ENCODE measurements at places on chromosomes 2 and 18.

- DNase-seq: no peak
Observed at GRCh38 chr18:79314838-79315388, 80.8 kb upstream of the NFATC1 start.

GRCh38 chr18:34691614-34692013 is 18.5 kb upstream of the DTNA start:
- DNase-seq: no peak

GRCh38 chr2:107001964-107002696 is 116.2 kb upstream of the ST6GAL2 start:
- no peak for DNase-seq

- DNase-seq: no peak
Observed at GRCh38 chr2:71929482-71929772, 218.2 kb downstream of the CYP26B1 start.

- DNase-seq: no peak
Observed at GRCh38 chr18:49279487-49279886, 181.0 kb downstream of the DYM start.

DNA sequence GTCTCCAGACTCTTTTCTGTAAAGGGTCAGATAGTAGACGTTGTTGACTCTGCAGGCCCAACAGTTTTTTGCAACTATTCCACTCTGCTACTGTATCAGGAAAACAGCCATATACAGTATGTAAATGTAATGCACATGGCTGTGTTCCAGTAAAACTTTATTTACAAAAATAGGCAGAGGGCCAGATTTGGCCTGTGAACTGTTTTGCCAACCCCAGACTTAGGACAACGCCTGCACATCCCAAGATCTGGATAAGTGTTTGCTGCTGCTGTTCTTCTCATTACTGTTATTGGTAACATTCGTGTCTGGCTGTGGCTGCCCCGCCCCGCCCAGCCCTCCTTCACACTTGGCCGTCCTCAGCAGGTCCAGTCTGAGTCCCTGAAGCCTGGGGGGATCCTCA is 94.6 kb upstream of the MCFD2 start:
- DNase-seq: no peak

DNA sequence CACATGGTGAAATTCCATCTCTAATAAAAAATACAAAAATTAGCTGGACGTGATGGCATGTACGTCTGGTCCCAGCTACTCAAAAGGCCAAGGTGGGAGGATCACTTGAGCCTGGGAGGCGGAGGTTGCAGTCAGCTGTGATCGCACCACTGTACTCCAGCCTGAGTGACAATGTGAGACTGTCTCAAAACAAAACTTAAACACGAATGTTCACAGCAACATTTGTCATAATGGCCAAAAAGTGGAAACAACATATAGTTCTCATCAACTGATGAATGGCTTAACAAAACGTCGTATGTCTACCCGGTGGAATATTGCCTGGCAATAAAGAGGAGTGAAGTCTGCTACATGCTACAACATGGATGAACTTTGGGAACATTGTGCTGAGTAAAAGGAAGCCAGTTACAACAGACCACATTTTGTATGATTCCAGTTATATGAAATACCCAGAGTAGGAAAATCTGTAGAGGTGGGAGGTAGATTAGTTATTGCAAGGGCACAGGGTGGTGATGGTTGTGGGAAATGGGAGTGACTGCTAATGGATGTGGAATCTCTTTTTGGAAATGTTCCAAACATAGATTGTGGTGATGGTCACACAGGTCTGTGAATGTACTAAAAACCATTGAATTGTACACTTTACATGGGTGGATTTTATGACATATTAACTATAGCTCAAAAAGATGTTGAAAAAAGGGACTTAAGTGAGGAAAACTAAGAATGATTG is 478.2 kb downstream of the PTPRM start:
- DNase-seq: no peak

DNA sequence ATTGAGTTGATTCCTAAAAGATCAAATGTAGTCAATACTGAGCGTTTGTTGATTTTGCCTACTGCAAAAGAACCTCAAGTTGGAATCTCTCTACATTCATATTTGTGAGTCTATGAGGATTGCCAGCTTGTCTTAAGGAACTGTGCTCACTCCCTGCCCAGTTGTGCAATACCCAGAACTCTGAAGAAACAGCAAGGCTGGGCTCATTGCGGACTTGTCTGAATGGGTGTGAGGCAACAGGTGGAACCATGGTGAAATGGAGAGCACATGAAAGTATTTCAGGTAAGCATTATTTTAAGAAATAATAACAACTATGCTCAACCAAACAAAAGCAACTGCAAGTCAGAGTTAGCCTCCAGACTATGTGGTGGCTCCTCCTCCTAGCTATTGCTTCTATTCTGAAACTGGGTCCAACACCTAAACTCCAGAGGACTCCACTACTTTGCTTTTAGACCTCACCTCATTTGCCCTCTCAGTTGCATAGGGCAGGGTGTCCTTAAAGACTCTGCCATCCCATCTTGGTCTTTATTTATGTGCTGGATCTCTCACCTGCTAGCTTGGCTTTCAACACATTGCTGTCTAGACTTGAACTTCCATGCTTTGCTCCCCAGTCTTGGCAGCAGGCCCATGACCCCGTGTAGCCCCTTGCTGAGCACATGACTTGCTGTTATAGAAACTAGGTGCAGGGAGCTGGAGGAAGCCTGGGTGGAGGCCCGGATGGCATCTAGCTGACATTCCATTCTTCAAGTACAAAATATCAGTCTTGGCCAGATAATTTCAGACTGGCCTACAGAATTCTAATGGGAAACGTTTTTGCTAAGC is 94.8 kb upstream of the ARL5A start:
- DNase-seq: peak; percentile 85

DNA sequence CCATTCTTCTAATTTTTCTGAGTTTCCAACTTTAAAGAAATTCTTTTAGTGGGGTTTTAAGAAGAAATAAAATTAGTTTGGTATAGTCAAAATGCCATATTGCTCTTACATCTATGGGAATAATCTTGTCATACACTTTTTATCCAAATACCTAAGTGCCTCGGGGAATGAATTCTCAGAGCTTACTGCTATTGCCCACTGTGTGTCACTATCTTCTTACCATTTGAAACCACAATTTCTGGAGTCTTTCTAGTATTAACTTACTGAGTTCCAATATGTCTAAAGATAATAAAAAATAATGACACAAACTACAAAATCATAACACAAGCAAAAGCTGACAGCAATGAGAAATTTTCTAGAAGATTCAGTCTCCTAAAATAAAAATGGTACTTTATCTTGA is 23.7 kb upstream of the DNAH6 start:
- no peak for DNase-seq

- peak; percentile 78 for DNase-seq
Observed at GRCh38 chr2:73970850-73971471, 13.7 kb upstream of the TET3 start.

DNA sequence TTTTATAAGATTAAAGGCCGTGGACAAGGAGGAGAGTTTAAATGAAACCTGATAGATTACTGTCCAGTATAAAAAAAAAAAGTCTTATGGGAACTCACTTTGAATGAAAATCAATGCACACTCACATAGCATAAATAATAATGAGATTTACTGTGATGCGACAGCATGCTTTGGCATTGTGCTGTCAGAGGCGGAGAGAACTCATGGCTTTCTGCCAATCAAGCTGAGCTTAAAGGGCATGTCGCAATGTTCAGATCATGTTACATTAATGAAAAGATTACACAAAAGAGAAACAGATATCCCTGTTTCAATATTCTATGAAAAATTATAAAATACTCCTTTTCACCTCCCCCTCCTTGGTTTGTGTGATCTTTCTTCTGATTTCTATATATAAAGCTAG is 310.8 kb downstream of the ERBB4 start:
- peak; percentile 59 for DNase-seq

DNA sequence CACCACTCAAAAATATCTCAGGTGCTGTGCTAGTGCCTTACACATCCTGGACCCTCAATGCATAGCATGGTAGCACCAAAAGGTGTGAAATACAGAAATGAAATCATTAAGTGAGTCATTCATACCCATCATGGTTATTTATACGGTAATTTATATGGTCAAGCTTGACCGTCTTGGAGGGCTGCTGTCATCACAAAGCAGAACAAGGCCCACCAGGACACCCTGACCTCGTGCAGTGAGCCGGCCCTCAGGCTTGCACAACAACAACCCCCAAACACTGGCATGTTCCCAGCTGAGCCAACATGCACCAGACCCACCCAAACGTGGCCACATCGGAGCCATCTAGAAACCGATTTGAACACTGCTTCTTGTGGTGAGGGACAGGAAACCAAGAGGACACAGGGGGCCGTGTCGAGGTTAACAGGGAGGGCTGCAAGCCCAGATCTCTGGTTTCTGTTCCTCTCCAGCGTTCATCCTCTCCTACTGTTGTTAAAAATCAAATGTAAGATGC is 378.5 kb upstream of the ID2 start:
- DNase-seq: peak; percentile 70

- DNase-seq: no peak
Observed at GRCh38 chr2:226702376-226702775, 97.2 kb downstream of the IRS1 start.

GRCh38 chr18:34631093-34631966 is 78.8 kb upstream of the DTNA start:
- DNase-seq: no peak

DNA sequence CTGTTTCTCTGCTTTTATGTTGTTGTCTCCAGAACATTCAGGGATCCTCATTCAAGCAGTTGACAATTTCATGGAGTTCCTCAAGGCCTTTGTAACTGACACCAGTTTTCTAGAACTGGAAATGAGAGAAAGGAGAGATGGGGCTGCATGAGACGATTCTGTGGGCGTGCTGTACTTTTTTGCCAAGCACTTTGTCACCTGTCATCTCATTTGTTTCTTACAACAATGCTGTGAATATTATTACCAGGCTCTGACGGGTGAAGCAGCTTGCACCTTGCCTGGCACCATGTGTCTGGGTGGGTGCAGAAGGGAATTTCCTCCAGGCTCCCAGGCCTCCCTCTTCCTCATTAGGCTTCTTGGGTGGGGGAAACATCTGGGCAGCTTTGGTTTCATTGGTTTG is 22.2 kb upstream of the ATOH8 start:
- DNase-seq: no peak

GRCh38 chr2:31660165-31660564 is 79.4 kb upstream of the SRD5A2 start:
- no peak for DNase-seq

GRCh38 chr2:219082332-219082958 is 21.7 kb upstream of the IHH start:
- DNase-seq: peak; percentile 12

- no peak for DNase-seq
Observed at GRCh38 chr2:137387044-137387443, 577.2 kb upstream of the HNMT start.

GRCh38 chr2:196504788-196505187 is 134.7 kb upstream of the CCDC150 start:
- no peak for DNase-seq

DNA sequence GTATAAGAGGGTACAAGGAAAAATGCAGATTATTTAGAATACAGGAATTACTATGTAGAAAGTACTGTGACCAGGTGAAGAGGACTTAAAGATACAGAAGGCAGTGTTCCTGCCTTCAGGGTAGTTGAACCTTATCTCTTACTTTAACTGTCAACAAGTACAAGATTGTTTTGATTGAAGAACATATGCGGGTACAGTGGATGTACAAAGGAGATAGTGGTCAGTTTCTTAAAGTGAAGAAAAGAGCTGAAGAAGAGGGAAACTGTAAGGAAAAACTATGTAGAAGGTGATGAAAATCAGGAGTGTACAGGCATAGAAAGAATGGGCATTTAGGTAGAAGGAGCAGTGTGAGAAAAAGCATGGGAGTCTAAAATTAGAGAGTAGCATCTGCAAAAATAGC is 2.2 kb downstream of the RALBP1 start:
- no peak for DNase-seq

- DNase-seq: no peak
Observed at GRCh38 chr2:160751021-160751420, 257.4 kb upstream of the RBMS1 start.

GRCh38 chr2:154291927-154292326 is 406.6 kb upstream of the KCNJ3 start:
- DNase-seq: no peak

- DNase-seq: no peak
Observed at GRCh38 chr2:129984426-129984825, 5.0 kb downstream of the RAB6C start.

GRCh38 chr2:235827585-235827992 is 333.7 kb downstream of the AGAP1 start:
- DNase-seq: no peak

DNA sequence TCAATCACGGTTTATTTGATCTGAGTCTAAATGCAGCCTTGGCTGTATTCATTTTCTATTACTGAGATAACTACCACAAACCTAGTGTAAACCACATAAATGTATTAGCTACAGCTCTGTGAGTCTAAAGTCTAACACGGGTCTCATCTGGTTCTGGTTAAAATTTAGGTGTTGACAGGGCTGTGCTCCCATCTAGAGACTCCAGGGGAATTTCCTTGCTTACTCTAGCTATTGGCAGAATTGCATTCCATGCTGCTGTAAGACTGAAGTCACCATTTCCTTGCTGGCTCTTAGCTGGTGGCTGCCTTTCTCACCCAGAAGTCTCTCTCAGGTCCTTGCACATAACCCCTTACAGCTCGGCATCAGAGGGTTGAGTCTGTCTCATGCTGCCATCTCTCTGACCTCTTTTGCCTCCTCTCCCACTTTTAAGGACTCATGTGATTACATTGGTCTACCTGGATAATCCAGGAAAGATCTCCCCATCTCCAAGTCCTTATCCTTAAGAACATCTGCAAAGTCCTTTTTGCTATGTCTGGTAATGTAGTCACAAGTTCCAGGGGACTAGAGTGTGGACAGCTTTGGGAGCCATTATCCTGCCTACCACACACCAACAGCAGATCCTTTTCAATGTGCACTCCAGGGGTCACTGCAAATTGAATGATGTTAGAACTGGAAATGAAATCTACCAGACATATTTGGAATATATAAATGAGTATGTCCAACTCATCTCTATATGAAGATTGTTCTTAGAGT is 207.0 kb upstream of the AGAP1 start:
- DNase-seq: no peak

GRCh38 chr2:45330637-45331409 is 280.2 kb downstream of the SRBD1 start:
- DNase-seq: peak; percentile 16

DNA sequence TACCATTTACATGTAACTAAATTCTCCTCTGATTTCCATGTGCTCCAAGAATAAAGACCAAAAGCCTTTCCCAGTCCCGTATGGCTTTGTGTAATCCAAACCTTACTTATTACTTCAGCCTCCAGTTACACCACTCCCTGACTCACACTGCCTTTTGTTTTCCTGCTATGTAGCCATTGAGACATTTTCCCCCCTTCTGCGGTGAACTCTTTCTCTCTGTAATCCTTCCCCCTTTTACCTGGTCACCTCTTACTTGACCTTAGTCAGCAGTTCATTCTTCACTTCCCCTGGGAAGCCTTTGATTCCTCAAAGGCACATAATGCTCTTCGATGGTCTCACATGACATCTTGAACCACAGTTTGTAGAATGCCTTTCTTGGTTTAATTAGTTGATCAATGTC is 256.0 kb upstream of the FANCL start:
- no peak for DNase-seq

Measured in mucosa of gallbladder (tissue), 1 donor.